ENCODE measurements at places on chromosomes 2 and 18.

GRCh38 chr2:148888986-148889385 lies 14.0 kb downstream of the KIF5C start:
- no peak for DNase-seq

DNA sequence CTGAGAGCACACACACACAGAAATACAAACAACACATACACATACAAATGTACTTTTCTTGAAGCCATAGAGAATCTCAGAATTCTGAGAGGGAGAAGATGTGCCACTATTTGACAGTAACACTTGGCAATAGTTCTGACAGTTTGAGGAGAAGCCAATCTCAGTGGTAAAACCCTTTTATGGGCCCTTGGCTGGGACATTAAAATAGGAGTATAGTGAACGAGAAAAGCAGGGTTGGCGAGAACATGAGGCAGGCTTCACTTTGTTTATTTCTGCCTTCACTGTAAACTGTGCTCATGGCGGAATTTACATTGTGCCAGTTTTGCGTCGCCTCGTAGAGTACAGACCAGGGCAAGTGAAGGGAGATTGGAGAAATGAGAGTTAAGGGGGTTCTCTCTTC lies 449.4 kb upstream of the POU3F3 start:
- DNase-seq: no peak

- no peak for DNase-seq
Observed at GRCh38 chr2:3626118-3626811, 31.4 kb downstream of the COLEC11 start.

- DNase-seq: no peak
Observed at GRCh38 chr2:141714496-141714895, 416.3 kb downstream of the LRP1B start.

DNA sequence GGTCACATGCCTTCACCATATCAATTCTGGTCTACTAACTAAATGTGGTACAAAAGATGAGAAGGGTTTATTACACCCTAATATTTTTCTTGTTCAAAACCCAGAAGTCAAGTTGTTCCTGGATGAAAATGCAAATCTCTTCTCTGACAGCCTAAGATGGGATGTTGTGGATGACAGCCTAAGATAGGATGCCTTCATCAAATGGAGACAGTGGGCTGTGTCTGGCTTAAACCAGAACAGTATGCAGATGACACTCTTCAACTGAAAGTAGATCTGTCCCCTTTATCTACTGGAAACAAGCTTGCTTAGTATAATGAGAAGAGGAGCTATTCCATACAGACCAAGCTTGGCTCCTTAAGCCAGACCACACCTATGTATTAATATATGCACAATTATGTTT lies 17.7 kb downstream of the NXPH2 start:
- DNase-seq: no peak

DNA sequence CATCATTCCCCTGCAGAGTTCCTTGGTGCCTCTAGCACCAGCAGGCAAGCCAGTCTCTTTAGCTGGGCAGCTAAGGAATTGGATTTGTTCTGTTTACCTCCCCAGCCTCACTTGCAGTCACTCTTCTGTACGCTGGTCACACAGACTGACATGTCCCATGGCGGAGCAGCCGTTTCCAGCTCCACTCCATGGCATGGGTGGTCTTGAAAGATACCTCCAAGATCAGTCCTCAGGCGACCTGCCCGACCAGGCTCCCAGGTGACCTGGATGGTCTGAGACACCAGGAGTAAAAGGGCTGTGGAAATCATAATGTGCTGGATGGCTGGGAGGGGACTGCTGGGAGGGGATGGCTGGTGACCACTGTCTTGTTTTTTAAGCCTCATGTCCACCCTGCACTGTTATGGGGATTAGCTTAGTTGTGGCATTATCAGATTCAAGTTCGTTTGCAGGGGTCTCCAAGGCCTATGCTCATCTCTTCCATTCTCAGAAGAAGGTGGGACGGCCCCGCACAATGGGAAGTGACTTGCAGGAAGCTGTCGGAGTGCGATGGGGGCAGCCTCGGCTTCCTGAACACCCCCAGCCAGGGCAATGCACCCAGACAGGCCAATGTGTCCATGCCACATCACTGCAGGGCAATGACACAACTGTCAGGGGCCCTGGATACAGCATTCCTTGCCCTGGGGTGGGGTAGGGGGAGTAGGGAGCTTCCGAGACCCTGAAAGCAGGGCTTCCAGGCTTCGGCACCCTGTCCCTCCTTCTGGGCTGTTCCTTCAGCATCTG lies 156.1 kb upstream of the MYCN start:
- no peak for DNase-seq

DNA sequence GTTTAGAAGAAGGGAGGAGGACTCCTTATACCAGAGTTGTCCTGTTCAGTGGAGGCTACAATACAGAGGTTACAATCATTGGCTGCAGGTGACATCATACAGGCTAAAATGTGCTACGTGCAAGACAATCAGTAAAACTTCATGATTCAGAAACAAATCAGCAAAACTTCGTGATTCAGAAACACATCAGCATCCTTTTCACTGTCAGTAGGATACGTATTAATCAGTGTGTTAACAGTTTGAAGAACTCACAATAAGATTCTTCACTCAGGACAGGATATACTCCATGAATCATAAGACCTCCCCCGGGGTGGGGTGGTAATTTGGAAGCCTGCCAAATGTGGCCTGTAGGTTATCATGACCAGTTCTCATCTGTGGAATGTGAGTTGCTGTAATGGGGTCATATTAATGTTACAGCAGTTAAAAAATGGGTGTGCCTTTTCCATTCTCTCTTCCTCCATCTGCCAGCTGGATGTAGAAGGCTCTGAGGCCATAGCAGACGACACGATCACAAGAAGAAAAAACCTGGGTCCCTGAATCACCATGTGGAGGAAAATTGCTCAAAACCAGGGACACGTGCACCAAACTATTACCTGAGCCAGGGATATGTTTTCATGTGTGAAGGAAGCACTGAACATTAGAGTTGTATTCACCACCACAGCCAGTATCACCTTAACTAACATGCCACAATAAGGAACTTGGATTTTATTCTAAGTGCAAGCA lies 134.8 kb upstream of the CREB1 start:
- no peak for DNase-seq

DNA sequence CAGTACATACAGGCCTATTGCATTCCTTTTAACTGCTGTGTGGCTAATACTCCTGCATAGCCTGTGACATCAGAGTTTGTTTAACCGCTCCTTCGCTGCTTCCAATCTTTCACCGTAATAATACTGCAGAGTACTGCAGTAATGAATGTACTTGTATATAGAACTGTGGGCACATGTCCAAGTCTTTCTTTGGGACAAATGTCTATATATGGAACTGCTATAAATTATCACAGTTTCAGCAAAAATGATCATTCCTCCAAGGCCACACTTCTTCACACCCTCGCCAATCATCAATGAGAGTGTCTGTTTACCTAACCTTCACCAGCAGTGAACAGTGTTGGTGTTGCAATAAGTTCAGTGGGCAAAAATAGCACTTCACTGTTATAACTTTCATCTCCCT lies 230.4 kb downstream of the SP3 start:
- no peak for DNase-seq

DNA sequence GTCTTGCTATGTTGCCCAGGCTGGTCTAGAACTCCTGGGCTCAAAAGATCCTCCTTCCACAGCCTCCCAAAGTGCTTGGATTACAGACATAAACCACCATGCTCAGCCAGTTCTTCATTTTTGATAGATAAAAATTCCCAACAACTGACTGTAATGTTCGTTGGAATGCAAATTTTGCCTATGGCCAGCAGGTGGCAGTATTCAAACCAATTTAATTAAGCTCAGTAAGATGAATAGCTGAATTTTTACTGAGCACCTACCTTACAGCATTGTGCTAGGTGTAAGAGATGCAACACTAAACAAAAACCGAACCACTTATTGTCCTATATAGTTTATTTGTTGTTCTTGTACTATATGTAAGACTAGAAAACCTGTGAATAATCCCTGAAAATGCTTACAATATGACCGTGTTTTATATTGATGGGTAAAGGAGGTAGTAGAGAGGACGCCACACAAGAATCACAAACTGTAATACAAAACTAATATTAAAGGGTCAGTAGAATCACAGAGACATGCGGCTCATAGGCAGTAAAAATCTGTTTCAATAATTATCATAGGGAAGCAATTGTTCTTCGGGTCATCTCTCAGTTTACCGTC lies 8.2 kb upstream of the TMEM182 start:
- peak; percentile 60 for DNase-seq

All from AML-193 (cell line).